Brain microvascular endothelial cell (primary cell): ENCODE measurements at places on chromosomes 2 and 18.

DNA sequence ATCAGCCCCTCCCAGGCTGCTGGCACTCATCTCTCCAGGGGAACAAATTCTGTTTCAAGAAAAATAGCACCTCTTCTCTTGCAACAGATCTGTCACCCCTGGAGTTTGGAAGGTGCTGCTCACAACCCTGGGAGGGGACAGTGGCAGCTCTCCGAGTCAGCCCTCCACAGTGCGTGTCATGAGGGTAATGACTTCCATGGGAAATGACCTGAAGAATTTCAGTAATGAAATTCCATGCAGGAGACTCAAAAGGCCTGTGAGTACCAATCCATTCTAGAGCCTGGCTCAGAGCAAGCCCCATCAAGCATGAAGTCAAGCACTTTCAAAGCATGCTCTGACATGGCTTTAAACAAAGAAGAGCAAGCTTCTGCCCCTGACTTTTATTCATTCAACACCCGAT is 276.3 kb upstream of the PARD3B start:
- DNase-seq, result no peak

- DNase-seq, result no peak
Observed at GRCh38 chr2:122433123-122433754, 677.8 kb downstream of the TSN start.

DNA sequence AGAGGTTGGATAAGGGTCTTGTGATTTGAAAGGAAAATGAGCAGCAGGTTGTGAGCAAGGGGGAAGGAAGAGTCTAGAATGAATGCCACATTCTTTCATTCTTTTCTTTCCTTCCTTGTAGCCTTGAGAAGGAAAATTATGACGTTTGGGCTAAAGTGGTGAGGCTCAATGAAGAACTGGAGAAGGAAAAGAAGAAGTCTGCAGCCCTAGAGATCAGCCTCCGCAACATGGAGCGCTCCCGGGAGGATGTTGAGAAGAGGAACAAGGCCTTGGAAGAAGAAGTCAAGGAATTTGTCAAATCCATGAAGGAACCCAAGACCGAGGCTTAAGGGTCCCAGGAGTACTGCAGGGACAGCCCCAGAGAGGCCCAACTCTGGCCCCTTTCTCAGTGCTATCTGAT is 45.3 kb downstream of the BMP10 start:
- DNase-seq, result no peak

DNA sequence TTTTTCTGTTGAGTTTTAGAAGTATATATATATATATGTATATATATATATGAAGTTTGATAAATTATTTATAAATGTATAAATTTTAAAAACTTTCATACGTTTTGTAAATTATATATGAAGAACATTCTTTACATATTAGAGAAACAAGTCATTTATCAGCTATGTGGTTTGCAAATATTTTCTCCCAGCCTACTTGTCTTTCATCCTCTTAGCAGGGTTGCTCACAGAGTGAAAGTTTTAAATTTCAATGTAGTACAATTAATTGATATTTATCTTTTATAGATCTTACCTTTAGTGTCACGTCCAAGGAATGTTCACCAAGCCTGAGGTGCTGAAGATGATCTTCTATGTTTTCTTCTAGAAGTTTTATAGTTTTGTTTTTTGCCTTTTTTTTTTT is 78.3 kb upstream of the HS6ST1 start:
- DNase-seq, result no peak

- no peak for DNase-seq
Observed at GRCh38 chr2:144181001-144181400, 338.9 kb downstream of the ZEB2 start.
